ENCODE measurements at places on chromosomes 6 and 20.

DNA sequence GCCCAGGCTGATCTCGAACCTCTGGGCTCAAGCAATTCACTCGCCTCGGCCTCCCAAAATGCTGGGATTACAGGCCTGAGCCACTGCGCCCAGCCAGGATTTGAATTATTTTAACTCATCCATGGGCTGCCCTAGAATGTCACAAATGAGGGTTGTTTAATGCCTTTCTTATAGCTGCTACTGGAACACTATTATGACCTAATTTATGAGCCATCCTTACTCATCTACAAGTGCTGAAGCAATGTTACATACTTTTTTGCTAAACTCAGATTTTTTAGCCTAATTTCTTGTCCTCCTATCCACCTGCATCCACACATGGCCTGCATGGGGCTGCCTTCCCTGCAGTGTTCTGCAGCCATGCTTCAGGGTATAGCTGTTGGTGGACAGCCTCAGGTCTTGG, 59.9 kb downstream of the RTN4IP1 start:
- H3K4me3 ChIP-seq, result no peak overlapping the region
- no peak overlapping the region for H3K27ac ChIP-seq
- DNase-seq, result no peak
- peaks cover 4% of the 10 kb centered on the region for H3K4me1 ChIP-seq
- no peaks in the 10 kb centered on the region for H3K27me3 ChIP-seq
- H3K36me3 ChIP-seq, result peaks cover 32% of the 10 kb centered on the region

GRCh38 chr6:92281571-92282076, 1137.7 kb downstream of the EPHA7 start:
- H3K27me3 ChIP-seq, result no peaks in the 10 kb centered on the region
- DNase-seq, result no peak
- no peak overlapping the region for H3K4me3 ChIP-seq
- no peaks in the 10 kb centered on the region for H3K4me1 ChIP-seq
- no peaks in the 10 kb centered on the region for H3K36me3 ChIP-seq

DNA sequence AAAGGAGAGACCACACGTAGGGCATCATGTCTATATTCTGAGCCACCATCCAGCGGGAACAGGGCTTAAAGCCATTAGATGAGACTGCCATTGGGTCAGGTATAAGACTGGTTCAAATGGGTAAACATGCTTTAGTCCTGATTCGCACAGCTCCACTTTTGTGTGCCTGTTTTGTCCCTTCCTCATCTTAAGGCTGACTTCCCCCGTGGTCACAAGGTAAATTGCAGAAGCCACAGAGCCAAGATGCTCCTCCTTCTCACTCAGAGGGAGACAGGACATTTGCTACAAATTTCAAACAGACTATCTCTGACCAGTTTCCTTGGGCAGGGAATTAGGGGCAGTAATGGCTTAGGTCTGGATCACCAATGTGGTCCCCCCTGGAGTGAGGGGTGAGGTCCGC, 11.4 kb upstream of the IFNGR1 start:
- H3K4me3 ChIP-seq, result no peak overlapping the region
- no peak for DNase-seq
- H3K36me3 ChIP-seq, result no peaks in the 10 kb centered on the region
- H3K27ac ChIP-seq, result peak overlapping the region; percentile 74

GRCh38 chr6:27161603-27161945, 85.9 kb upstream of the PRSS16 start:
- no peaks in the 10 kb centered on the region for H3K36me3 ChIP-seq
- peaks cover 3% of the 10 kb centered on the region for H3K27me3 ChIP-seq
- H3K27ac ChIP-seq, result no peak overlapping the region
- peaks cover 15% of the 10 kb centered on the region for H3K4me1 ChIP-seq
- DNase-seq, result no peak

DNA sequence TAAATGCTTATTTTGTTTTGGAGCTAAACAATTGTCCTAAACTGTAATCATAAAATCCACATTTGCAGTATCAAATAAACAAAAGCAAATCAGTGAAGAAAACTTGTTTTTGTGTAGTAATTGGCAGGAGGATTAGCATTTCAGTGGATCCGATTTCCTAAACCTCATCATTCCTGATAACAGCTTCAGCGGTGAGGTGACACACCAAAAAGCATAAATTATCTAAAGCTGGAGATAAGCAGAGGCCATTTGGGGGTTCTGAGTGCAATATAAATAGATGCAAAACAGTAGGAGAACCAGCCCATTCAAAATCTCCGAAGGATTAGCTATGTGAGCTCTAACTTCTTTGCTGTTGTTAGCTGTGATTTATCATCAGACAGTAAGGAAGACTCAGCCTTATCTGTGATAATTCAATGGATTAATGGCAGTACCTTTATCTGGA, 235.8 kb downstream of the EPHA7 start:
- no peaks in the 10 kb centered on the region for H3K36me3 ChIP-seq
- H3K4me3 ChIP-seq, result no peak overlapping the region
- no peak for DNase-seq
- no peak overlapping the region for H3K27ac ChIP-seq

- no peak overlapping the region for H3K4me3 ChIP-seq
- H3K27me3 ChIP-seq, result no peaks in the 10 kb centered on the region
- no peak overlapping the region for H3K27ac ChIP-seq
Observed at GRCh38 chr6:90497411-90497810, 89.5 kb downstream of the MAP3K7 start.

DNA sequence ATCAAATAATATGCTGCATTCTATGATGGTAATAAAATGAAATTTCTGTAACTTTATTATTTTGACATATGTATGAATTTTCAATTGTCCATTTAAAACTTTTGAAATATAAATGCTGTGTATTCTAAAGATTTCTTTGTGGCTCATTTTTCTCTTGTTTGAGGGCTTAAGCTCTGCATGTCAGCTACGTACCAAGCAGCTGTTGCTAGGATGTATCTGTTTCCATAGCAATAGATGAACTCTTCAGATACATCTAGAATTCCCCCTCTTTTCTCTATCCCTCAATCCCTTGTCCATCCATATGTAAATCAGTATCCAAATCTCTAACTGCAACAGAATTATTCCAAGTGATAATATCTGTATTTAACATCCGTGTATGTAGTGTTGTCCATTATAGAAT, 76.5 kb upstream of the OPRM1 start:
- no peaks in the 10 kb centered on the region for H3K27me3 ChIP-seq
- no peak overlapping the region for H3K27ac ChIP-seq
- H3K4me1 ChIP-seq, result no peaks in the 10 kb centered on the region
- no peak overlapping the region for H3K4me3 ChIP-seq
- no peak for DNase-seq

DNA sequence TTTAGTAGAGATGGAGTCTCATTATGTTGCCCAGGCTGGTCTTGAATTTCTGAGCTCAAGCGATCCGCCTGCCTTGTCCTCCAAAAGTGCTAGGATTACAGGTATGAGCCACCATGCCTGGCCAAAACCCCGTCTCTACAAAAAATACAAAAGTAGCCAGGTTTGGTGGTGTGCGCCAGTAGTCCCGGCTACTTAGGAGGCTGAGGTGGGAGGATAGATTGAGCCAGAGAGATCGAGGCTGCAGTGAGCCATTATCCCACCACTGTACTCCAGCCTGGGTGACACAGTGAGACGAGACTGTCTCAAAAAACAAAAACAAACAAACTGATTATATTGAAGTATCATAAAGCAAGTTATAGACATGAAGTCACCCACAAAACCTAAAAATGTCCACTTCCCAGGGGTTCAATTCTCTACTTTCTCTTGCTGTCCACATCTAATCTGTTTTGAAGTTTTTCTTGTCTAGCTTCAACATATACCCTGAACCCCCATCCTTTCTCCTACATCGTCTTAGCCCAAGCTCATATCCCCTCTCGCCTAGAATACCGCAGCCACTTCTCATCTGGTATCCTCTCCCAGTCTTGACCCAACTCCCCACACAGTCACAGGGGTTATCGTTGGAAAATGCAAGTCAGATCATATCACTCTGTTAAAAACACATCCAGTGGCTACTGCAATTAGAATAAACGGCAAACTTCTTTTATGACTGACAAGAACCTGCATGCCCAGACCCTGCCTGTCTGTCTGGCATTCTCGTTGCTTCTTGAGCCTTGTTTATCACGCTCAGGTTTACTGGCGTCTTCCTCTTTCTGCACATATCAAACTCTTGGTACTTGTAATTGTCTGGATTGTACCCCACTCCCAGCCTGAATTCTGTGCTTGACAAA, 20.1 kb upstream of the NCOA3 start:
- DNase-seq, result no peak
- no peak overlapping the region for H3K27ac ChIP-seq
- no peaks in the 10 kb centered on the region for H3K27me3 ChIP-seq
- H3K4me1 ChIP-seq, result peaks cover 9% of the 10 kb centered on the region

- peaks cover 9% of the 10 kb centered on the region for H3K36me3 ChIP-seq
- peak overlapping the region; percentile 45 for H3K27ac ChIP-seq
- peaks cover 26% of the 10 kb centered on the region for H3K27me3 ChIP-seq
Observed at GRCh38 chr20:47099825-47100441, 205.3 kb downstream of the EYA2 start.

DNA sequence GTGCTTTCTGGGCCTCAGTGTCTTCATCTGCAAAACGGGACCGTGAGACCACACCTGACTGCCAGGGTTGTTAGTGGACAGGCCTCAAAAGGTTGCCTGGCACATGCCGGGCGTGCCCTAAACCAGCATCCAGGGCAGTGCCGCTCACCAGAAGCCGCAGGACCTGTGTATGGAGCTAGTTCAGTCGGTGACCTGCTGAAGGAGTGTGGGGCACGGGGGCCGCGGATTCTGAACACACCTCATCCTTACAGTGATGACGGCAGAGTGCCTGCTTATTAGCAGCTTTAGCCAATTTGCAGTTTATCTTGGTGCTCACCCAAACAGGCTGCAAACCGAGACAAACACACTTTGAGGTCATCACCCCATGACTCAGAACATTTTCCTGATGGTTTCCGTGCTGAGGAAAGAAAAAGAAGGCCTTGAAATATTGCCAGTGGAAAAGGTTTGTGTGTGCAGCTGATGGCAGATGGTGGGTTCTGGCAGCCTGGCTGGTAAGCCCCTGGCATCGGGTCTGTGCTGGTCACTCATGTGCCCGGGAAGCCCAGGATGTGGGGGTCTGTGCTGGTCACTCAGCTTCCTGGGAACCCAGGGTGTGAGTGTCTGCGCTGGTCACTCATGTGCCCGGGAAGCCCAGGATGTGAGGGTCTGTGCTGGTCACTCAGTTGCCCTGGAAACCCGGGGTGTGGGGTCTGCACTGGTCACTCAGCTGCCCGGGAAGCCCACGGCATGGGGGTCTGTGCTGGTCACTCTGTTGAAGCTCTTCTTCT, 153.8 kb downstream of the ERMARD start:
- H3K4me1 ChIP-seq, result peaks cover 39% of the 10 kb centered on the region
- H3K27me3 ChIP-seq, result peaks cover 6% of the 10 kb centered on the region
- H3K27ac ChIP-seq, result peak overlapping the region; percentile 59
- DNase-seq, result no peak
- H3K4me3 ChIP-seq, result no peak overlapping the region
- no peaks in the 10 kb centered on the region for H3K36me3 ChIP-seq

- H3K27ac ChIP-seq, result no peak overlapping the region
- H3K4me3 ChIP-seq, result no peak overlapping the region
- no peak for DNase-seq
- H3K27me3 ChIP-seq, result no peaks in the 10 kb centered on the region
- H3K36me3 ChIP-seq, result no peaks in the 10 kb centered on the region
Observed at GRCh38 chr6:119161438-119161837, 83.0 kb upstream of the FAM184A start.

- H3K36me3 ChIP-seq, result peaks cover 24% of the 10 kb centered on the region
- peaks cover 8% of the 10 kb centered on the region for H3K4me1 ChIP-seq
- no peak overlapping the region for H3K4me3 ChIP-seq
- H3K27me3 ChIP-seq, result peaks cover 27% of the 10 kb centered on the region
Observed at GRCh38 chr6:106110164-106110826, 24.2 kb downstream of the PRDM1 start.

DNA sequence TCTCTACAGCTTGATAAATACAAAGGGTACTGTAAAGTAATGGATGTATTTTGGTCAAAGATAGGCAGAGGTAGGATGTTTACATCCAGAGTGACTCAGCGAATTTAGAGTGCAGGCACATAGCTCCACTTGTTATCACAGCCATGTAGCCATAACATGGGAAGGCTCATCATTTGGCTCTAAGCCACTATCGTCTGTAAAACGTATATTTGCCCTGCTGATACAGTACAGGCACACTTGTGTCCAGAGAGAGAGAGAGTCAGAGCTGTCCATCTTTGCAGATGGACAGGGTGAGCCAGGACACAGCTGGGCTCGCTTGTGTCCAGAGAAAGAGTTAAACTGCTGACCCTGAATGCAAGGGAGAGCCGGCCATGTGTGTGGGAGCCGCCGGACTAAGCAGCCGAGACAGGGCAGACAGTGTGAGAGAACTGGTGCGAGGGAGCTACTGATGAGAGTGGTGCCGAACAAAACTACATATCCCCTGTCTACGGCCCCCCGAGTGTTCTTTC, 619.0 kb downstream of the DOK5 start:
- no peaks in the 10 kb centered on the region for H3K36me3 ChIP-seq
- H3K27me3 ChIP-seq, result no peaks in the 10 kb centered on the region

- H3K4me3 ChIP-seq, result no peak overlapping the region
- H3K36me3 ChIP-seq, result no peaks in the 10 kb centered on the region
- H3K27me3 ChIP-seq, result no peaks in the 10 kb centered on the region
- DNase-seq, result no peak
Observed at GRCh38 chr6:147711476-147711875, 203.0 kb downstream of the SAMD5 start.

DNA sequence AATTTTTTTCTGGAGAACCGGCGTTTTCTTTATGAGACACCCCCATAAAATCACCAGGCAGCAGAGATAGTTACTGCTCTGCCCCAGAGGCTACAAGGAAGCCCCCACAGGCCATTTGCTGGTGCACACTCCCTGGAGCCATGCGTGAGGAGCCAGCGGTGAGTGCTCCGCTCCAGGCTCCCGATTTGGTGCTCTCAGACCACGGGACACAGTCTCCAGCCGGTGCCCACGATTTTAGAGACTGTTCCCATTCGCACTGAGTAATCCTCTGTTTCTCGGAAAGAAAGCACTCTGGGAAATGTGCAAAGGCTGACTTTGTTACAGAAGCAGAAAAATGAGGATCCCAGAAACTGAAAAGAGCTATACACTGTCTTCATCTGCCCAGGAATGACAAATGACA, 104.9 kb downstream of the RNASET2 start:
- DNase-seq, result no peak
- H3K27ac ChIP-seq, result no peak overlapping the region
- no peaks in the 10 kb centered on the region for H3K36me3 ChIP-seq

DNA sequence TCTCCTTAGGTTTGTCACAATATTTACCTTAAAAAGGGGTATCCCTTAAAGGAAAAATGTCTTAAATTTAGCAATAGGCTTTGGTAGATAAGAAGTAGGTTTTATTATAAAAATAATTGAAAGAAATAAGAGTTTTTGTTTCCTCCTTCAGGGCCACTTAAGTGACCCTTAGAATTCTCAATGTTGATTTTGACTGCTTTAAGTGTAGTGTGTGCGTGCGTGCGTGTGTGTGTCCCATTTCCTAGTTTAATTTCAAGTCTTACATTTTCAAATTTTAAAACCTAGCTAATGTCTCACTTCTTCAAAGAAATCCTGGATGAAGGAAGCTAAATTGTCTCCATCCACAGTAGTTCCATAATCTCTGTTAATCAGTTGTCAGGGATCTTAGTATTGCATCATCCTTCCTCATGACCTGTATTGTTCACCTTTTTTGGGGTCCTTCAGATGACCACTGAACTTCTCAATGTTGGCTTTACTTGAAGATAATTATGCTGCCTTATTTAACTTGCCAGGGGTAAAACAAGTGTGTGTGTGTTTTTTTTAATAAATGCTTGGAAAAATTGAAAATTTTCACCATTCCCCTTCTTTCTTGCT, 50.7 kb upstream of the TFB1M start:
- H3K4me3 ChIP-seq, result no peak overlapping the region
- H3K27me3 ChIP-seq, result peaks cover 6% of the 10 kb centered on the region
- no peaks in the 10 kb centered on the region for H3K36me3 ChIP-seq
- no peak overlapping the region for H3K27ac ChIP-seq
- DNase-seq, result no peak

- H3K4me3 ChIP-seq, result no peak overlapping the region
- DNase-seq, result no peak
- no peaks in the 10 kb centered on the region for H3K4me1 ChIP-seq
- no peaks in the 10 kb centered on the region for H3K36me3 ChIP-seq
Observed at GRCh38 chr6:119677384-119677783, 327.8 kb upstream of the MAN1A1 start.
